Body of pancreas (tissue), 4 donors: ENCODE measurements at places on chromosomes 12 and 14. TPM values are rescaled to one million over a fixed set of nuclear protein-coding genes. Genes with fewer than 3 reads are reported as not detected.

The VPS37B gene
- 46.8 TPM for total RNA-seq

DNA sequence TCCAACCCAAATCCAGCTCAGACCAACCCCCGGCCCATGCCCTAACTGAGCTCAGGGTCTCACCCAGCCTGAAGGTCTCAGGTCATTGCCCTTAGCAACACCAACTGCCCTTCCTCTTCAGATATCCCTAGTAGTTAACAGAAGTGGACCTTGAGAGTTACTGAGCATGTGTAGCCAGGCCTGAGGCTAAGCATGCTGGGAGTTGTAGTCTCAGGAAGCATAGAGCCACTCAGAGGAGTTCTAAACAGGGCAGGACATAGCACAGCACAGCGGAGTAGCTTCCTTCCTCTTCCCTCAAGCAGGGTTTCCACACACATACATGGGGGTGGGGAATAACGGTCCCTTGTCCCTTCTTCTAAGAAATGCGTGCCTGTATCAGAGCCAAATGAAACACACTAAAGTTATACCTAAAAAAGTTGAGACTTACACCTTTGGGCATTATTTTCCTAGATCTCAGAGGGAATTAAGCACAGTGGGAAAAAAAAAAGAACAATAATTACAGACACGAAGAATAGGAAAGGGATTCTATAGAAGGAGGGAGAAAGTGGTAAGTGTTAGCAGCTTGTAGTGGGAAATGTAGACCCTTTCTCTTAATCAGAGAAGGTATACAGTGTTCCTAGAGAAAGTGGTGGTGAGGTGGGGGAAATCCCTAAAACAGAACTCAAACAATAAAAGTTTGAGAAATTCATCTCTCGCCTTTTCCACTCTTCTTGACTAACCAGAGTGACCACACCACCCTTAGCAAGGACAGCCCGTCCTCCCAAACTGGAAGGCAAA lies 4.4 kb downstream of the KMT2D start:
- peak overlapping the region; percentile 36 for H3K27ac ChIP-seq
- H3K4me1 ChIP-seq, result peaks cover 52% of the 10 kb centered on the region
- peak; percentile 69 for DNase-seq

DNA sequence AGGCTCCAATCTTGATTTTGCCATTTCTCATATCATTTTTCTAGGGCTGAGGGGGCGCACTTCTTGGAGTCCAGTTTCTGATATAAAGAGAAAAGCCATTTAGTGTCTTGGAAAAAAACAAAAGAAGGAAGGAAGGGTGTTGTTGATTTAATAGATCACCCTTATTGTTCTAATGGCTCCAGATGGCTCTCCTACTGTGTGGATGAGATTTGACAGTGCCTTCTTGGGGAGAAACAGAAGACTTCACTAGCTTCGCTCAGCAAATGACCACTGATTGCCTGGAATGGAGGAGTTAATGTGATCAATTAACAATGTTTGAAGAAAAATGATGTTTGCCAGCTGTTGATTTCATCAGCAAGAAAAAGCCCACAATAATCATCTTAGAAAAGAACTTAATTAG lies 216.2 kb downstream of the APAF1 start:
- DNase-seq, result no peak
- no peaks in the 10 kb centered on the region for H3K27me3 ChIP-seq
- H3K4me3 ChIP-seq, result no peak overlapping the region
- H3K27ac ChIP-seq, result no peak overlapping the region
- no peaks in the 10 kb centered on the region for H3K36me3 ChIP-seq

GRCh38 chr12:123120452-123121166 lies 30.3 kb downstream of the PITPNM2 start:
- H3K4me3 ChIP-seq, result no peak overlapping the region
- H3K36me3 ChIP-seq, result no peaks in the 10 kb centered on the region
- no peak overlapping the region for H3K27ac ChIP-seq
- peaks cover 7% of the 10 kb centered on the region for H3K4me1 ChIP-seq
- no peaks in the 10 kb centered on the region for H3K27me3 ChIP-seq
